GM12878 (cell line): ENCODE measurements at places on chromosomes 13 and 19. TPM values are rescaled to one million over a fixed set of nuclear protein-coding genes. Genes with fewer than 3 reads are reported as not detected.

The ATP8A2 gene
- total RNA-seq: not detected in 2 replicates

The ZNF296 gene
- 21.3 and 23.5 TPM in 2 replicates for total RNA-seq

DNA sequence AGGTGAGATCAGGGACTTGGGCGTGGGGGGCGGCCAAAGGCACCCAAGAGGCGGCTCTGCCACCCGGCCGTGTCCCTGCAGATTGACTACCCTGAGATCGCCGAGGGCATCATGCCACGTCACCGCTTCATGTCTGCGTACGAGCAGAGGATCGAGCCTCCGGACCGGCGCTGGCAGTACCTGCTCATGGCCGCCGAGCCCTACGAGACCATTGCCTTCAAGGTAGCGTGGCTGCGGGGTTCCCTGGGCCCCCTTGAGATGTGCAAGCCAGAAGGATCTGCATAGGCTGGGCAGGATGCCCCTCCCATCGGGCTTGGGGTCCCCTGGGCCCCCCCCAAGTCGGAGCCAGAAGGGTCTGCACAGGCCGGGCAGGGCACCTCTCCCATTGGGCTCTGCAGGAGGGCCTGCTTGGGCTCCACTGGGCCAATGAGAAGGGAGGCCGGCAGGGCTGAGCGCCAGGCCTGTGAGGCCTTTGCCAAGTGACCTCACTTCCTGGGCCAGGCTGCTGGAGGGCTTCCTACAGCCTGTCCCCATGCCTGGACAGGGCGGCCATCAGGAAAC lies 2.2 kb upstream of the AMH start:
- DNase-seq: no peak

DNA sequence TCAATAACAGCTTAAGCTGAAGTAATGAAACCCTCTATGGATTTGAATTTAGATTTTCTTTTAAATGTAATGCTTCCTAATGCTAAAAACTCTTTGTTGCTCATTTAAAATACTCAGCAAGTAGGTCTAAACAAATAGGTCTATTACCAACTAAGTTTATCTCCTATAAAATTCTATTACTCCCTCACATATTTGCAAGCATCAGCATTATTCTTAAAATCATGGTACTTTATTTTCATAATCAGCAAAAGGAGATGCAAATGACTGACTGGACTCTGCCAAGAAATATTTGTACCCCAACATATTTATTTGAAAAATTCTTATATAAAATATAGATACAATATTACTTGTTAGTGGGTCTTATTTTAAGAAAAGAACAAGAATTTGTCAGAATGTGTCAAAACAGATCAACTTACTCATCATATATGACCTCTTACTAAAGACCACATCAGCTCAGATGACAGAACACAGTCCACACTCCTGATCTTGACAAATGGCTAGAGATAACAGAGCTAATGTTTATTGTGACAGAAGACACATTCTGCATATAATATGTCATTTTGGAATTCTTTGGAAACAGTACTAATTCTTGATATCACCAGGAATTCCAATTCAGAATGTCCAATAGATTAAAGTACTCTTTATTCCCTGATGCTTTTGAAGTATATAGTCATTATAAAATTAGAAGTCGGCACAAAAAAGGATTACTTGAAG lies 704.6 kb upstream of the PCDH9 start:
- no peak for DNase-seq

- DNase-seq: no peak
These were observed 35.1 kb upstream of the ZNF808 start for GRCh38 chr19:52492201-52492993.
